Right atrium auricular region (tissue), 2 donors: ENCODE measurements at places on chromosomes 2 and 18. TPM values are rescaled to one million over a fixed set of nuclear protein-coding genes. Genes with fewer than 3 reads are reported as not detected.

TMEM178A gene
- total RNA-seq: 2.9 TPM

FAP gene
- 5.7 TPM for total RNA-seq

ALPP gene
- total RNA-seq: not detected

ZNF396 gene
- 0.94 TPM for total RNA-seq

CROCC2 gene
- not detected for total RNA-seq

ADCYAP1 gene
- 0.41 TPM for total RNA-seq

- no peak overlapping the region for H3K27ac ChIP-seq
- H3K4me3 ChIP-seq: no peak overlapping the region
- H3K27me3 ChIP-seq: no peaks in the 10 kb centered on the region
- no peaks in the 10 kb centered on the region for H3K4me1 ChIP-seq
Measured at GRCh38 chr2:34851804-34852203, 1252.7 kb upstream of the FAM98A start.

DNA sequence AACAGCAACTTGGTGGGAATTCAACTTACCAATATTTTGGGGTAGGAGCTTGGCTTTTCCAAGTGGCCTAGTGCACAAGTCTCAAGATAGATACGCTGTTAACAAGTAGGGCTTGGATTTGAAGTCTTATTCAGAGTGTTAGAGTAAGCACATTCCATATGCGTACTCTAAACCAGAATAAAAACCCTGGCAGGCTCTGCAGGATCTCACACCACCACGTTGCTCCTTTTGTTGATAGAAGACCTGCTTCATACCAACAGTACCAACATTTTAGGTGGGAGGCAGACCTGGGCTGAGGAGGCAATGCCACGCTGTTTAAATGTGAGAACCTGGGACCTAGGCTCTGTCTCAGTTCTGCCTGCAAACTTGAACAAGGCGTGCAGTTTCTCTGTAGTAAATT, 214.0 kb downstream of the RNF144A start:
- no peak overlapping the region for H3K4me3 ChIP-seq
- no peaks in the 10 kb centered on the region for H3K36me3 ChIP-seq
- no peaks in the 10 kb centered on the region for H3K4me1 ChIP-seq
- no peak for DNase-seq

GRCh38 chr2:49404108-49404507, 249.8 kb upstream of the FSHR start:
- H3K4me1 ChIP-seq: no peaks in the 10 kb centered on the region
- H3K36me3 ChIP-seq: no peaks in the 10 kb centered on the region
- no peak overlapping the region for H3K4me3 ChIP-seq
- no peak overlapping the region for H3K27ac ChIP-seq
- DNase-seq: no peak

DNA sequence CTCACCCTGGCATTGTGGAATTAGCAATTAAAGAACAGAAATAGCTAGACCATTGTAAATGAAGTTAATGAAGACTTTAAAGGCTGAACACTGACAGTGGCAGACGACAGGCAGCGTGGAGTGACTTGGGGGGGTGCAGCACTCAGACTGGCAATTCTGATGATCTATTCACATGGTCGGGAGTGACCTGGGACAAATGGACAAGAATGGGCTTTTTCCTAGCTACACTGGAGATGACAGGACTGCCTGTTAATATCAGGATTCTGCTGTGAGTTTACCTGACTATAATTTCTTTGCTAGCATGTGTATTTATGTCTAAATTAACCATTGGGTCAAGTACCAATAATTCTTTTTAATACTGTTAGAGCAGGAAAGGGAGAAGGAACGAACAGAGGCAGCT, 199.6 kb downstream of the FBXO15 start:
- no peaks in the 10 kb centered on the region for H3K36me3 ChIP-seq
- H3K27ac ChIP-seq: no peak overlapping the region
- no peak overlapping the region for H3K4me3 ChIP-seq

GRCh38 chr2:25293958-25294562, 47.7 kb downstream of the DNMT3A start:
- no peaks in the 10 kb centered on the region for H3K36me3 ChIP-seq
- H3K27me3 ChIP-seq: no peaks in the 10 kb centered on the region
- H3K4me3 ChIP-seq: no peak overlapping the region
- H3K4me1 ChIP-seq: no peaks in the 10 kb centered on the region

GRCh38 chr2:103208916-103209315, 447.1 kb downstream of the TMEM182 start:
- no peaks in the 10 kb centered on the region for H3K27me3 ChIP-seq
- no peak overlapping the region for H3K27ac ChIP-seq
- no peak for DNase-seq
- H3K4me3 ChIP-seq: no peak overlapping the region
- H3K36me3 ChIP-seq: no peaks in the 10 kb centered on the region

DNA sequence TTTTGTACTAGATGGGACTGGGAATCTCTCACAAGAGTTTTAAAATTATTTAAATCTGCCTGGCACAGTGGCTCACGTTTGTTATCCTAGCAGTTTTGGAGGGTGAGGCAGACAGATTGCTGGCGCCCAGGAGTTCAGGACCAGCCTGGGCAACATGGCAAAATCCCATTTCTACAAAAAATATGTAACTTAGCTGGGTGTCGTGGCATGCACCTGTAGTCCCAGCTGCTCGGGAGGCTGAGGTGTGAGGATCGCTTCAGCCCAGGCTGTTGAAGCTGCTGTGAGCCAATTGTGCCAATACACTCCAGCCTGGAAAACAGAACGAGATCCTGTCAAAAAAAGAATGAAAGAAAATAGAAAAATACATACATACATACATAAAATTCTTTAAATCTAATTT, 685.7 kb upstream of the PIK3C3 start:
- no peaks in the 10 kb centered on the region for H3K36me3 ChIP-seq
- no peaks in the 10 kb centered on the region for H3K4me1 ChIP-seq
- DNase-seq: no peak
- no peak overlapping the region for H3K4me3 ChIP-seq

- H3K4me1 ChIP-seq: no peaks in the 10 kb centered on the region
- no peaks in the 10 kb centered on the region for H3K36me3 ChIP-seq
- no peak overlapping the region for H3K27ac ChIP-seq
Measured at GRCh38 chr18:43159086-43159770, 43.7 kb upstream of the RIT2 start.

DNA sequence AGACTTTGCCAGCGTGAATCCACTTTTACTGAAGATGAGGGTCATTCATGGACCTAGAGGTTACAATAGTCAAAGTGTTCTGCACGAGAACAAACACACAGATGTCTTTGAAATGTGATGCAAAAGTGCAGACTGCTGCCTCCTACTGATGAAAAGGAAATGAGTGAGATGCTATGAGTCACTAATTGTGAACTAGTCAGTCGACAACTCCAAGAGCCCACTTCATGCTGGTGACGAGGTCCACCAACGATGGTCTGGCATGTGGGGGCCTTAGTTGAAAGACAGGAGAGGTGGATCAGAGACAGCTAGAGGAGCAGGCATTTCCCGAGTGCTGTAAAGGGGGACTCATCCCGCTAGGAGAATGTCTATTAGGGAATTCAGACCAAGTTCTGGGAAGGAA, 17.1 kb upstream of the ZNF236 start:
- H3K27me3 ChIP-seq: no peaks in the 10 kb centered on the region
- no peak for DNase-seq
- peaks cover 13% of the 10 kb centered on the region for H3K4me1 ChIP-seq
- H3K27ac ChIP-seq: no peak overlapping the region
